ENCODE measurements at places on chromosomes 3 and 15.

DNA sequence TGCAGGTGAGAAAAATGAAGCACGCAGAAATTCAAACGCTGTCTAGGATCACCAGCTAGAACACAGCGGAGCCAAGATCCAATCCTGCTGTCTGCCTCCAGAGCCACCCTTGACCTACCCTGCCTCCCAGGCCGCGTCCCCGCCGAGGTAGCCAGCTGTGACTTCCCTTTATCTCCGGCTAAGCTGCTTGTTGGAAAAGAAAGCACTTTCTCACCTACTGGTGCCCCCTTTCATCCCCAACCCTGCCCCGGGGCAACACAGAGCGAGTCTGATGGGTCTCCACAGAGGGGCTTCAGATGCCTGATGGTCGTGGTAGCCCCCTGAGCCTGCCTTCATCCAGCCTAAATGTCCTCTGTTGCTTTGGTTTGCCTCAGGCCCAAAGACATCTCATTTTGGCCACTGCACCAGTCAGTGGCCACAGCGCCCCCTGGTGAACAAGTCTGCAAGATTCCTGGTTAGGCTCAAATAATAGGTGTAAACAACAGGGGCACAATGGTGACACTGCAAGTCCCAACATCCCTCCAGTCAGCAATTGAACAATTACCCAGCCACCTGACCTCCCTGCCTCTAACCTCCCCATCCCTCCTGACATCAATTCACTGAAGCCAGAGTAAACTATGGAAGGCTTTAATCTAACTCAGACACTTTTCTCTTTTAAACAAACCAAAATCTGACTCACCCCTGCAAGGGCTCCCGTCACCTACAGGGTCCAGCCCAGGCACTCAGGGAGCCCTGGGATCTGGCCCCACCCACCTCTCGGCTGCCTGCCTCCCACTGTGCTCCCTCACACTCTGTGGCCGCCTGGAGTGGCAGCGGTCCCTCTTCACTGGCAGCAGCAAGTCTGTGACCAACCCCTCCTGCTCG, 27.3 kb upstream of the BCL2L10 start:
- peak; percentile 18 for DNase-seq

DNA sequence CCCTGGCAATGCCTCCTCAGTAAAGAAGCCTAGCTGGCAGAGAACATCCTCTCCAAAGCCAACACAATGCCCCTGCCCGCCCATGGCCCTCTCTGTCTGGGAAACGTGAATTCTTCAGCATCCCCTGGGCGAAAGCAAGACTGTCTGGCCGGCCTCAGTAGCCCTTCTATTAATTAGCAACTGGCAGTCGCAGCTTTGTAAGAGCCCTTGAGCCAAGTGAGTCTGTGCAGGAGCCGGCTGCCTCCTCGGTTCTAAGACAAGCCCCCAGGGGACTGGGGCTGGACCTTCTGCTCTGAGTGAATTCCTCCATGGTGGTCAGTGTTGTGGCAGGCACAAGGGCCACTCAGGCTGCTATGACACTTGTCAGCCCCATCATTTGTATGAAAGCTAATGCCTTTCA, 7.4 kb downstream of the HCN4 start:
- DNase-seq: no peak

DNA sequence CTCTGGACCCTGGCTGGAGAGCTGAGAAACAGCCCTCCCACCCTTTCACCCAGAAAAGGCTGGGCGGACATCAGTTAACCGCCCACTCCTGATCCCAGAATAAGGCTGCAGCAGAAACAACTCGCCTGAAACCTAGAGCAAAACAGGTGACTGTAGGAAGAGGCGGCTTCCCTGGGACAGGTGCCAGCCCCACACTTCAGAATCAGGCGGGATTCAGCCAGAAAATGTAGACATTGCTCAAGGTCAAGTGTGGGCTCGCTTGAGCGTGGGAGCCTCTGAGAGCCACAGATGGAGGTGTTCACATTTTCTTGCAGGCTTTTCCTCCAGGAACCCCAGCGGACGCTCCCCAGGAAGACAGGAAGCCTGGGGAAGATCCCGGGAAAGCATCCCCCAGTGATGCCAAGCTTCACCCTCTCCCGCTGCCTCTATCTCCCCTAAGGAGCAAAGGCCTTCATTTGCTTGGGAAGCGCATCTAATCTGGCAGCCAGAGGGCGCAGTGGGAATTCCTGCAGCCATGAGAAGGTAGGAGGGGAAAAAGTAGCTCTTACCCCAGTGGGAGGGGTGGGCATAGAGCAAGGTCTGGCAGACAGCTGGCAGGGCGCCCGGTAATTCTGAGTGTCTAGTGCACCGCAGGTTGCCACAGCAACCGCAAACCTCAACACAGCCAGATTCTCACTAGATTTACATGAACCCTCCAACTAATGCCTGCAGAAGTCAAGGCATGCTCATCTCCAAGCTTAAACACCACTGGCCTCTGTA, 77.7 kb downstream of the OCA2 start:
- DNase-seq: no peak

GRCh38 chr3:114308830-114309229, 15.0 kb downstream of the TIGIT start:
- DNase-seq: peak; percentile 47

GRCh38 chr3:22209578-22209977, 458.6 kb upstream of the ZNF385D start:
- no peak for DNase-seq

DNA sequence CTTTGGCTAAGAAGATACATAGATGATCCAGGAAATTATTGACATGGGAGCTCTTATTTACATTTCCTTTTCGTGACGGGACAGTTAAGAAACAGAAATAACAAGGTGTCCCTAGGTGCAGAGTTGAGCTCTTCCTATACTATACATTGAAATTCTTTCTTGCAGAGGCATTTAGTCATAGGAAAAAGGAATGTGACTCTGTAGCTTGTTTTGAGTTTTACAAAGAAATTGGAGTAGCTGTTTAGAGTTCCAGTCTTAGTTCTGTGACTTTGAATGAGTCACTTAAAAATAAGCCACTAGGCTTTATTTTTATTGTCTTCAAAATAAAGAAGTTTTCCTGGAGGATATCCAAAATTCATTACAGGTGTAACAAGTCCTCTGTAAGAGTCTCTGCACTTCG, 723.5 kb upstream of the SGO1 start:
- DNase-seq: no peak

DNA sequence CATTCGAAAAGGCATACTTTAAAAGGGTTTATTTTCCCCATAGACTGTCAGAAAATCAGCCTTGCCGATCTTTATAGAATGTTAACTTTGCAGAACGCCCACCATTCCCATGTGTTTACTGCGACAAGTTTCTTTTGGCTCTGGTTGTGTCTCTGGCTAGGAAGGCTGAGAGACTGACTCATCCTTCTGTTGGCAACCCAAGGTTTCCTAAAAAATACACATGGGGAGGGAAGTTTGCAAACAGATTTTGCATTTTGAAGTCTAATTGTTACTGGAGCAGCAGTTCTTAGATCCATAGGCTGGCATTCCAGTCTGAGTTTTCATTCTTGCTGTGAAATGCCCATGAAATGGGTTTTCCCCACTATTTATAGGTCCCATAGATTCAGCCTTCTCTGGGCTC, 37.9 kb upstream of the MINAR1 start:
- no peak for DNase-seq

- no peak for DNase-seq
Measured at GRCh38 chr3:125013095-125013494, 42.7 kb downstream of the HEG1 start.

DNA sequence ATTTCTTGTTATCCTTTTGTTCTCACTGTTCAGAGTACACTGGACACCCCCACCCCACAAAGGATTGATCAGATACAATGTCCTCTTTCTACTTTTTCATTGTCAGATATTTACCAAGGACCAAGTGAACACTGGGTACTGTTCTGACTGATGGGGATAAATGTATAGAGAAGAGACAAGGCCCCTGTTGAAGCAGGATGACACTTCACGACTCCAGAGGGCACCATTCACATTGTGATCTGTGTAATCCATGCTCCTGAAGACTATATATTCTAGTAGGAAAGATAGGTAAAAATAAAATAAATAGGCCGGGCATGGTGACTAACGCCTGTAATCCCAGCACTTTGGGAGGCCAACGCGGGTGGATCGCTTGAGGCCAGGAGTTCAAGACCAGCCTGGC, 7.2 kb upstream of the CRYGS start:
- no peak for DNase-seq

GRCh38 chr15:53830707-53831386, 71.4 kb upstream of the WDR72 start:
- no peak for DNase-seq

GRCh38 chr3:191331388-191331787, 1.1 kb upstream of the UTS2B start:
- DNase-seq: no peak

GRCh38 chr15:63065262-63066221, 23.0 kb downstream of the TPM1 start:
- DNase-seq: no peak

- no peak for DNase-seq
Measured at GRCh38 chr15:31523655-31524049, 197.0 kb downstream of the KLF13 start.

DNA sequence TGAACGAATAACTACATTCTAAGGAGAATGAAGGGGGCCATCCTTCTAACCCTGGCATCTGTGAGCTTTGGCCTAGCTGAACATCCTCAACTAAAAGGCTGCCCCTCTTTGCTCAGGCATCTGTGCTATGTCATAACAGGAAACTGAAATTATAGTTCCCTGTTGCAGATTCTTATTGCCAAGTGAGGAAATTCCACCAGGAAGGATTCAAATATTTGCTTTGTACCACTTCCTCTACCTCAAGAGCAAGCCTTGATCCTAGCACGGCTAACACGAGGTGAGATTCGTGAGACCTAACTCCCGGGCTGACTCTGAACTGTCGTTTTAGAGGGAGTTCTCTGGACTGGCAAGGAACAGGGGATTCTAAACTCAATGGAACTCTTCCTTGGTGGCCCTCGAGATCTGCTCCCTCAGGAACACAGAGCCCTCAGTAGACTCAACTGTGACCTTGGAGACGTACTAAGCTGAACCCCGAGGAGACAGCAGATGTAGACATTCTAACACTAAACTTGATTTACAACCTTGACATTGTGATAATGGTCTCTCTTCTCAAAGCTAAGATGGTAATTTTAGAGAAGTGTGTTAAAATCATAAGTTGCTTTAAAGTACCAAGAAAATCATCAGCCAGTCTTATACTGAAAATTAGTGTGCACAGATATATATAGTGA, 4.2 kb downstream of the SPG21 start:
- DNase-seq: no peak

DNA sequence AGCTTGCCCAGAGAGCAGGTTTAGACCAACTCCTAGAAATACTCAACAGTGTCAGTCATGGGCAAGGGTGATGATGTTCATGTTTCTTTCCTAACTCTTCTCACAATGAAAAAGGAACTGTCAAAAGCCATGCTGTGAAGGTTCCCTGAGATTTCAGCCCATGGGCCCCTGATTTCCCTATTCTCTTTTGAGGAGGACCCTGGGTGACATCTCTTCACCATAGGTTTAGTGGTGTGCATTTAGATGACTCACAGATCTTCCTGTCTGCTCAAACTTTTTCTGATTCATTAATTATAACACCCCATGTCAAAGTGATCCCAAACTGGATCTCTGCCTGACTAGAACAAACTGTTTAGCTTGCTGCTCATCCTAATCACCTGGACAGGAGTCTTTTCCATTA, 108.0 kb downstream of the BBX start:
- no peak for DNase-seq

DNA sequence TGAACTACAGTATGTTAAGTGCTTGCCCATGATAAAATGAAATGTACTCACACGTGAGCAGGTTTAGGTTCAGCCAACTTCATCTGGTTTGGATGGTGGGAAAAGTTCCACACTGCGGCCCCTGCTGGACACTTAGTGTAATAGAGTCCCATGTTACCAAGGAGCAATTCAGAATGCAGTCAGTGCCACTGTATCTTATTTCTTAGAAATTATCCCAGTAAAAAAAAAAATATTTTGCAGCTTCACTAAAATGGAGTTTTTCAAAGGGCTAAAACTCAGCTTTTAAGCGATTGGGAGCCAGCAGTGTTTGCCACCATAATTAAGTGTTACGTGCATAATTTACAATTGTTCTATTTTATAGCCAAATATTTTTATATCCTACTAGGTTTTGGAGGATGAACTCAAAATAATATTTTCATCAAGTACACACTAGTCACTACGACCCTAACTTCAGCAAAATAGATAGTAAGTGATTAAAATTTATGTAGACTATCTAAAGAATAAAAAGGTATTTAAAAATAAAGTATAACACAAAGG, 371.7 kb upstream of the GBE1 start:
- no peak for DNase-seq

GRCh38 chr3:114697401-114697800, 403.6 kb downstream of the TIGIT start:
- no peak for DNase-seq

DNA sequence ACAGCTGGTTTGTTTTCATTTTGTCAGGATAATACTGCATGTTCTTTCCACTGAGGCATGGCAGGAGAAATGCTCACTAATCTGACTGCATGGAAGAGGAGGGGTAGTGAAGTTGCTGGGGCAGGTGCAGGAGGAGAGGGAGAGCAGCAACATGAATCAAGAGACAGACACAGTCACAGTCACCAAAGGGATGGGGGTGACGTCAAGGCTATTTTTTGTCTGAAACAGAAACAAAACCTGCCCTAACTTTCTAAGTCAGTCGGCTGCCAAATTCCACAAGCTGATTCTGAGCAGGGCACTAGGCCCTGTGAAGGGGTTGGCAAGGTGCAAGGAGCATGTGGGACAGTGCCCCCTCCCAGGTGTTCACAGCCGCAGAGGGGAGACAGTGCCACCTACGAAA, 186.6 kb upstream of the NSMCE3 start:
- no peak for DNase-seq

DNA sequence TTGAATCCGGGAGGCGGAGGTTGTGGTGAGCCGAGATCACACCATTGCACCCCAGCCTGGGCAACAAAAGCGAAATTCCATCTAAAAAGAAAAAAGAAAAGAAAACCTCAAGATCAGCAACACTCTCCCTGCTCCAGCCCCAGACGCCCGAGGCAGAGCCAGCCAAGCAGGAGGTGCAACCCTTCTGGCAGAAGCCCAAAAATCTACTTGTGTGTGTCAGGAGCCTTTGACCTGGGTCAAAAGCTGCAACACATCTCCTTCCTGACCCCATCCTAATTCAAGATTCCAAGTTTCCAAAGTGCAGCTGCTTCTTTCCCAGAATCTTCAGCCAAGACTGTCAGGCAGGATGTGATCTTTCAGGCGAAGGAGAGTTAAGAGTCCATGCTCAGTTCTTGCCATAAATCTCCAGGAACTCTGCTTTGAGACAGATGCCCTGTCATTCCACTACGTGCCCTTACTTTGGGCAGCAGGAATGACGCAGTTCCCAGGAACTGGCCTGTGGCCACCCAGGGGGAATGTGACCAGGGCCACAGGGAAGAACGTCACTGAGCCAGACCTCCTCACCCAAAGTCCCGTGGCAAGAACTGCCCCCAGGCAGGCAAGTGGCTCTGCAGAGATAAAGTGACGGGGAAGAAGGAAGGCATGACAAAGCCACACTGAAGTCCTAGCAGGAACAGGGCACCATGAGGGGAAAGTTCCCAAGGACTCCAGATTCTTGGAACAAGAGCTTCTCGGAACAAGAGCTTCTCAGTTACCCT, 39.4 kb downstream of the SH3BP5 start:
- DNase-seq: no peak
